ENCODE measurements at places on chromosomes 7 and 10.

DNA sequence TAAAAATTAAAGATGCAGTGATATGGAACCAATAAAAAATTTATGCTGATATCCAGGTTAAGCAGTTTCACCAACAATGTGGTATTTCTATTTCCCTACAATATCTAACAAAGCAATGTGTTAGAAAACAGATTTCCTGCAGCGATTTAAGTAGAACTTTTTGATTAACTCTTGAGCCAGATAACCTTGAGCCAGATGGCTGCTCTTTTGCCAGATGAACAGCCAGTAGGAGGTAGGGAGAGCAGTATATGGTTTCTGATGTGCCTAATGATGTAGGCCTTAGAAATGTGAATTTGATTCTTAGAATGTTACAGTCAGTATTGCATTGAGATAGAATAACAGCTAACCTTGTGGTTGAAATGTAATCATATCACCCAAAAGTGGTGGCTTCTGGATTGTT is 31.1 kb downstream of the STAMBPL1 start:
- H3K4me1 ChIP-seq, result no peaks in the 10 kb centered on the region
- no peak for DNase-seq
- no peak overlapping the region for H3K4me3 ChIP-seq
- H3K27me3 ChIP-seq, result no peaks in the 10 kb centered on the region
- H3K27ac ChIP-seq, result no peak overlapping the region

GRCh38 chr10:11639849-11640764 is 28.7 kb upstream of the USP6NL start:
- no peak for DNase-seq
- H3K36me3 ChIP-seq, result no peaks in the 10 kb centered on the region
- no peak overlapping the region for H3K27ac ChIP-seq
- no peaks in the 10 kb centered on the region for H3K4me1 ChIP-seq
- no peaks in the 10 kb centered on the region for H3K27me3 ChIP-seq
- H3K4me3 ChIP-seq, result no peak overlapping the region

- H3K36me3 ChIP-seq, result no peaks in the 10 kb centered on the region
- H3K4me1 ChIP-seq, result no peaks in the 10 kb centered on the region
- no peak overlapping the region for H3K27ac ChIP-seq
- H3K4me3 ChIP-seq, result no peak overlapping the region
- no peak for DNase-seq
Measured at GRCh38 chr10:103019425-103019824, 101.3 kb downstream of the CNNM2 start.

DNA sequence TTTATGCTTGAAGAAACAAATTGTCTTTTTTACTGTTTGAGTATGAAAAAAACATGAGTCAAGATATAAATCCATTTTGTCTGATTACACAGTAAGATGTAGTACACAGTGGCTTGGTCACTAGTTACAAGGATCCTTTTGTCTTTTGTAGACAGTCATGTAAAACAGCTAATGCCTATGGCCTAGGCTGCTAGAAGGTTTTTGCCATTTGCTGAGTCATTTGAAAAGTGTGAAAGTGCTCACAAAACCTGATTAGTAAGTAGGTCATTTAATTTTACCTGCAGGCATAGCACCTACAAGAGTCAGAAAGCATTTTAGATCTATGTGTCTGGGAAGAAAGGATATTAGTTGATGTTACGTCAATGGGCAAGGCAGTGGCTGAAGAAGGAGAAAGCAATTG is 819.4 kb downstream of the MAGI2 start:
- H3K27ac ChIP-seq, result no peak overlapping the region
- no peak for DNase-seq
- no peaks in the 10 kb centered on the region for H3K27me3 ChIP-seq
- H3K4me3 ChIP-seq, result no peak overlapping the region
- H3K4me1 ChIP-seq, result no peaks in the 10 kb centered on the region

DNA sequence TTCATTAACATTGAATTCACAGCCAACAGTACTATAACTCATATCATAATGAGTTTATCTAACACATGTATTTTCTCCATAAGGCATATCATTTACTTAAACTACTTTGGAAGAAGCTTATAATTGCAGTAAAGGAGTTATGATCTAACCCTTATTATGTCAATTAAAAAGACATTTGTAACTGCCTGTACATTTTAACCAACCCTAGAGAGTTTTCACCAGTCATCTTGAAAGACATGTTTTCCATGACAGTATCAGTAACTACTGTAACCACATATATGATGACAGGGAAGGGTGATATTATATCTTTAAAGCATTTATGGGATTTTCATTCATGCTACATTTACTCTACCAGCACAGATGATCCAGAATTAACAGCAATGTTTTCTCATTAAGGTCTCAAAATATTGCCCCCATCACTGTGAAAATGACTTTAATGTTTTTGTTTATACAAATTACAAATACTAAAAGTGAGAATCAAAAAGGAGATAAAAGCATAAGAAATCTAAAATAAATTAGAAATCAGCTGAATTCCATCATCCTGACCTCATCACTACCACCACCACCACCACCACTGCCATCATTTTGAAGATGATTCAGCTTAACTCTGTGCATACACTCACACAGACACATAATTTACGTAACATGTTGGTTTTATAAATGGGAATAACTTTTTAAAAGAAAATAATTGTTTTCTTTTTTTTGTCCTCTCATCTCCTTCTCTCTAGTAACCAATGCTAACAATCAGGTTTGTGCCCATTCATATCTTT is 53.6 kb downstream of the MKLN1 start:
- no peak for DNase-seq
- no peaks in the 10 kb centered on the region for H3K27me3 ChIP-seq
- no peaks in the 10 kb centered on the region for H3K4me1 ChIP-seq
- H3K4me3 ChIP-seq, result no peak overlapping the region
- H3K27ac ChIP-seq, result no peak overlapping the region

DNA sequence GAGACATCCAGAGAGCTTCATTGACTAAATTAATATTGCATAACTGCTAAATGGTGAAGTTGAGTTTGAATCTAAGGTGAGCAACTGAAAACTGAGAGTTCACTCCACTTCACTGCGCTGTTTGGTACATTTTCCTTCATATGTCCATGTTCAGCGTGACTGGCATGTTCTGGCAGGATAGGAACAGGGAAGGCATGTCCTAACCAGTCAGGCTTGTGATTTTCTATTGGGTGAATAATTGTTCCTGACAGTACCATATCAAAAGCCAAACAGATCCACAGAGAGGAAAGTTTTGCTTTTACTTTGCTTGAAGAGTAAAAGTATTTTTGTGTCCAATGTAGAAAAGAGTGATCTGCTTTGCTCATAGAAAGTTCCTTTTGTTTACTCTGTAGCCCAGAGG is 53.2 kb downstream of the WDFY4 start:
- H3K36me3 ChIP-seq, result no peaks in the 10 kb centered on the region
- 0 out of 2 replicates have a peak, but pooled peaks cover 6% of the 10 kb centered on the region for H3K4me1 ChIP-seq
- DNase-seq, result no peak
- no peak overlapping the region for H3K27ac ChIP-seq
- H3K4me3 ChIP-seq, result no peak overlapping the region

- DNase-seq, result no peak
- no peaks in the 10 kb centered on the region for H3K27me3 ChIP-seq
- H3K4me1 ChIP-seq, result no peaks in the 10 kb centered on the region
- no peak overlapping the region for H3K4me3 ChIP-seq
Measured at GRCh38 chr10:110967009-110967630, 47.7 kb downstream of the SHOC2 start.

Data from H9 (cell line).